ENCODE measurements at places on chromosomes 12 and 14.

DNA sequence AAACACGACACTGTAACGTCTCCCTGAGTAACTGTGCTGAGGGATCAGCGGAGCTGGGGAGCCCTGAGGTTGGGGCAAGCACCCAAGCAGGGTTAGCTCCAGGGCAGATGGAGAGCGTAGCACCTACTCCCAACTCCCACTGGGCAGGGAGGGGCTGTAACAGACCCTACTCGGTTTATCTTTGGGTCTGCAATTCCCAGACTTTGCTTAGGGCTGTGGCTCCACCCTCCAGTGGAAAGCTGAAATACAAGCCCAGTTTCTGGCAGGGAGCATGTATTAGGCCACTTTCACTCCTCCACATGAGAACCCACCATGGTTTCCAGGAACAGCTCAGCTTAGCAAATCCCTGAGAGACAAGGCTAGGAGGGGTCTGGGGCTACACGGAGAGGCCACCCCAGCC is 17.3 kb upstream of the TC2N start:
- DNase-seq, result no peak

- DNase-seq, result no peak
These were observed 391.8 kb upstream of the DCN start for GRCh38 chr12:91574391-91574790.

DNA sequence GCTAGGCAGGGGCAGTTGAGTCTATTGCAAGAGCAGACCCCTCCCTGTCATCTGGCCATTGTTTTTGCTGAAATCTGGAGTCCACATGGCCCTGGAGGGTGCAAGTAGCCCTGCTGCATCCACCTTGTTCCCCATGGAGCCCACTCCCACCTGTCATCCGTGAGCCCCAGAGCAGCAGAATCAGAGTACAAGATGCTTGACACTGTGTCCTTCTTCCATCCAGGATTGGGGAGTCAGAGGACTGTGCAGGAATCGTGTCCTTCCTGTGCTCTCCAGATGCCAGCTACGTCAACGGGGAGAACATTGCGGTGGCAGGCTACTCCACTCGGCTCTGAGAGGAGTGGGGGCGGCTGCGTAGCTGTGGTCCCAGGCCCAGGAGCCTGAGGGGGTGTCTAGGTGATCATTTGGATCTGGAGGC is 8.8 kb downstream of the DHRS2 start:
- DNase-seq, result no peak

GRCh38 chr12:53078425-53079225 is 565 bp downstream of the SPRYD3 start:
- DNase-seq, result no peak

- no peak for DNase-seq
These were observed 14.2 kb downstream of the DLK1 start for GRCh38 chr14:100740929-100741328.

DNA sequence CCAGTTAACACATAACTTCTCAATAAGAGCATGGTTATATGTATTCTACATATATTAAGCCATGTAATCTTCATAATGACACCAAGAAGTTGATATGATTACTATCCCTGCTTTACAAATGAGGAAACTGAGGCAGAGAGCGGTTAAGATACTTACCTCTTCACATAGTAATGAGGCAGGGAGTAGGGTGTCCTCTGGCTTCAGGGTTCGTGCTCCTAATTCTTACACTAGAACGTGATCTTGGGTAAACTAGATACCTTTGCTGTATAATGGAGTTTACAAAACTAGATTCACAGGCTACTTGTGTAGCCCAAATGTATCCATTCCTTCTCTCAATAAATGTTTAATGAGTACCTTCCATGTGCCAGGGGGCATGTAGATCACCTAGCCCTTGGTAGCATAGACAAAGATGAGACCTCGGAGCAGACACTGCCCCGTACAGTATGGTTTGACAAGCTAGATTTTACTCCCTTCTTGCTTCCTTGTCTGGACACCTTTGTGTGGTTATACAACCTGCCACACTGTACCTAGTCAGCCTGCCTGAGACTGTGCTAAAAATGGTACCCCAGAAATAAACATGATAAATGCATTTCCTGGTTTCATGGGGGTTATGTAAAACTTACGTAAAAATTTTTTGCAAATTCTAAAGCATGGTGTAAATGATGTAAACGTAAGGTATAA is 991.8 kb downstream of the VRK1 start:
- DNase-seq, result no peak

- DNase-seq, result peak; percentile 44
These were observed 425.6 kb downstream of the NRXN3 start for GRCh38 chr14:78595797-78596196.

DNA sequence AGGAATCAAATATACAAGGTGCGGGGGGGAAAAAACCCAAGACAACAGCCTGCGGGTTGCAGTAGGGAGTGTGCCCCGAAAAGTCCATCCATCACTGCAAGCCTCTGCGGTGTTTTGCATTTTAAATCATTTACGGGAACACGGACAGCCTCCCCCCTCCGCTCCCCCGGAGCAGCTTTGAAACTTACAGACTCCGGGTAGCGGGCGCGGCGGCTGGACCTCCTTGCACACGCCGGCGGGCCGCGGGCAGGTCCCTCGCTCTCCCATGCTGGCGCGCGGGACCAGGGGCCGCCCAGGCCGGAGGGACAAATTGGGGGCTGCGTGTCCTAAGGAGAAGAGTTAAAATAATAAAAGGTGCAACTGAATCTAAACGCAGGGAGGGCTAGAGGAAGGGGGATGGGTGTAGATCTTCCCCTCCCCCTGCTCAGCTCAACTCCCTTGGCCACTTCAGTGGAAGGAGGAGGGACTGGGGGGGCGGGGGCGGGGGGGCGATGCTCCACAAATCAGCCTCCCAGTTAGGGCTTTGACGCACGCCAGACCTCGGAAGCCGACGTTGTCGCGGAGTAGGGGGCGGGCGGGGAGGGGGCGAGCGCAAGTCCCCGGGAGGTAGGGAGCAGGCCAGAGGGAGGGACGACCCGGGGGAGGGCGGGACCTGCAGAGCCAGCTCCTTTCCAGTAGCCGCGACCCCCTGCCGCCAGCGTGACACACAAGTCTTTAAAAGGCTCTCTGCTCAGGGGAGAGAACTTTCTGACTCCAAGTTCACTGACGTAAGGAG is at the start of gene KCNJ8:
Gene KCNJ8 (minus strand): TSS at position 349 of the 775 bp plus-strand sequence. CDS start 1,090 bp downstream, outside the sequence.
- no peak for DNase-seq

GRCh38 chr14:50068496-50068895 is 47.9 kb downstream of the VCPKMT start:
- no peak for DNase-seq

DNA sequence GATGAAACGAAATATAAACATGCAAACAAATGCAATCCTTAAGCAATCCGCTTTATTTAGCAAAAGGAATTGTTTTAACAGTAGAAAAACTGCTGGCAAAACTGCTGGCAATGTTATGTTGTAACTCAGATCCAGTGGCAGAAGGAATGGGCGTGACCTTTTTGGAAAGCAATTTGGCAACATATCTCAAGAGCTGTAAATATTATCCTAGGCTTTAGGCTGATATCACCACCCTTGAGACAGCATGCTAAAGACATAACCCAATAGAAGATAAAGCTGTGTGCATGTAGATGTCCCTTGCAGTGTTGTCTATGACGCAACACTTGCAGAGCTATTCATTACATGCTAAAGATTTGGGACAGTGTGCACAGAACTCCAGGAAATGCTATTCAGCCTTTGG is 138.5 kb downstream of the DICER1 start:
- DNase-seq, result no peak

GRCh38 chr14:104303705-104304425 is 165.5 kb downstream of the KIF26A start:
- DNase-seq, result no peak

DNA sequence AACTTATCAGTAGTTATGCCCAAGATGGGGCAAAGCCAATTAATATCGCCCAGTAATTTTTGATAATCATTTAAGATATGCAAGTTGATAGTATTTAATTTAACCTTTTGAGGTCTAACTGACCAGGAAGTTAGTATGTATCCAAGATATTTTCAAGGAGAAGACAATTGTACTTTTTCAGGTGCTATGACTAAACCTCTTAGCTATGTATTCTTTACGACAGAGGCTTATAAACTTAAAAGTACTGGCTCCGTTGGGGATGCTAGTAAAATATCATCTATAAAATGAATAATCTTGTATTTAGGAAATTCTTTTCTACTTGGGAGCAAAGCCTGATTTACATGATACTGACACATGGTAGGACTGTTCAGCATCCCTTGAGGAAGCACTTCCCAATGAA is 40.3 kb downstream of the TMTC3 start:
- no peak for DNase-seq

- no peak for DNase-seq
These were observed 19.3 kb downstream of the PPP2R5E start for GRCh38 chr14:63523735-63524426.

- DNase-seq, result peak; percentile 2
These were observed 930.5 kb upstream of the NOVA1 start for GRCh38 chr14:27528328-27528727.

- DNase-seq, result no peak
These were observed 186.6 kb downstream of the PAX9 start for GRCh38 chr14:36848213-36848612.

DNA sequence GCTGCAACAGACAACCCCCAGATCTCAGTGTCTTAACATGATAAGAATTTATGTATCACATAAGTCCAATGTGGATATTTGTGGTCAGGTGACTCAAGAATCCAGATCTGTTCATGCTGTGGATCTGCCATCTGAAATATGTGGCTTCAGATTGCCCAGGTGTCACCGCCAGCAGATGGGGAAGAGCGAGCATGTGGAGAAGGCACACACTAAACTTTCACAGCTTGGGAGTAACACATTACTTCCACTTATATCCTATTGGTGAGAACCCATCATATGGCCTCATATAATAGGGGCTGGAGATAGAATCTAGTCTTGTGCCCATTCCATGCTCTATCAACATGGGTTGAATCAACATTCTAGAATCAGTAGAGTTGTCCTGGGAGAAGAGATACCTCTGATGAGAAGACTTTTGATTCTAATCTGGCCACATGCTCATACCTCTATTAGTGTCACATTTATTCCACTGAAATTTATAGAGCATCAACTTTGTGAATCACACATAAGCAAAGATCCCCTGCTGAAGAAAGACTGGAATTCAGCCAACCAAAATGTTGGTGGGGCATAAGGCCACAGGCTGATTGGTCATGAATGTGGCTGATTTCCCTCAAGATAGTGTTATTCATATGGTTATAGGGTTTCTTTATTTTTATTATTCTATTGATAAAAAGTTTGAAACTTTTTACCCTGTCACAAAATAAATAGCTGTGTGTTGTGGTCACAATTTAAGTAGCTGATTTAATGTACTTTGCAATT is 6.0 kb upstream of the CALCOCO1 start:
- no peak for DNase-seq

- no peak for DNase-seq
These were observed 4.3 kb downstream of the VAMP1 start for GRCh38 chr12:6466184-6466573.

DNA sequence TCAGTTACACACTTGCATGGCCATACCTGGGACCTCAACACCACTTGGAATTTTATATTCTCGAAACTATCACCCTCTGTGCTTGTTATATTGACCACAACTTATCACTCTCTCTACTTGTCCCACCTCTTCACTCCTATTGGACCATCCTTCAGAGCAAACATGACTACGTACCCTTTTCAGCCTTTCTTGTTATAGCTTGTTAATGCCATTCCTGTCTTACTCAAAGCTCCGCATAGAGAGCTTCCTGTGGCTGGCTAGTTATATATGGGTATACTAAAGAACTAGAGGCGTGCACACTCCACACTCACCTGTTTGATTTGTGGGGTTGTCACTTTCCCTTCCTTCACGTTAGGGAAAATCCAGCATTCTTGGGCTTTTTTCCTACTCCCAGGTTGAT is 26.3 kb upstream of the FRS2 start:
- no peak for DNase-seq

- no peak for DNase-seq
These were observed 1.3 kb downstream of the POMT2 start for GRCh38 chr14:77319422-77319821.

- DNase-seq, result no peak
These were observed 41.3 kb downstream of the RESF1 start for GRCh38 chr12:32000373-32001005.

DNA sequence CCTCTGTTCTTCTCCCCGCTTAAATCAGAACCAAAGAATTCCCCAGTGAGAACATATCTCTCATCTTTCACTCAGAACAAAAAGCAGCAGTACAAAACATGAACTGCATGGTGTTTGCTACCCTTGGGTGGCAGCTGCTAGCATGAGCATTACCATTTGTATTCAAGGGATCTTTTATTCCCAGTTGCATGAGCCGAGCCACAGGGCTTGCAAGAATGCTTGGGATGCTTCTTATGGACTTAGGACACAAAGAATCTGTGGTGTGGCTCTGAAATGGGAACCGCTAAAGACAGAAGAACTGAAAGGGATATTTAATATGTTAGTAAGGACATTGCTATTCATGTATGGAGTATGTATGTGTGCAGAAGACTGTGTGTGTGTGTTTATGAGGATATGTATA is 190.6 kb downstream of the TMX1 start:
- DNase-seq, result no peak

DNA sequence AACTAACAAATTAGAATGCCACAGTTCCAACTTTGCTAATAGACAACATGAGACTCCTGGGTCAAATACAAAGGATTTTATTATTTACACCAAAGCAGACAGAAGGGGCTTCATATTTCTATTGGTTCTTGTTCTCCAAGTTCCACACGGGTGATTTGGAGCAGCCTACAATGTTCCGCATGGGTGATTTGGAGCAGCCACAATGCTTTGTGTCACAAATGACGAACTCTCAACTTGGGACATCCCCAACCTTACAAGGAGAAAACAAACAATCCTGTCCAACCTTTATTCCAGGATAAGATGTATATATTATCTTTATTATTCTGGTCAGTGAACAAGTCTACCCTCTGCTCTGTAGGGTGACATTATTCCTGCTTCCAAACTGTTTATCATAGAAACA is 694.3 kb upstream of the MGAT4C start:
- DNase-seq, result no peak

- no peak for DNase-seq
These were observed 112.9 kb downstream of the C12orf42 start for GRCh38 chr12:103382736-103383346.

DNA sequence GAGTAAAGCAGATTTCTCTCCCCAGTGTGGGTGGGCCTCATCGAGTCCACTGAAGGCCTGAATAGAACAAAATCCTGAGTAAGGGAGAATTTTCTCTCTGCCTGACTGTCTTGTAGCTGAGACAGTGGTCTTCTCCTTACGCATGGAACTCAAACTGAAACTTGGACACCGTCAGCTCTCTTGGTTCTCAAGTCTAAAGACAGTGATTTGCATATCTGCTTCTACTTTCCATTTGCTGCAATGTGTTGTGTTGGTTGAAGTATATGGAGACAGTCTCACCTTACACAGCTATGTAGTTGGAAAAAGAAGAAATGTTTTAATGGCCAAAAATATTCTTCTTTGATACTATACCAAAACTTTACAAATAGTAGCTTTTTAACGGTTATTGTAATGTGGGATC is 160.2 kb upstream of the LMNTD1 start:
- no peak for DNase-seq
